Occipital lobe (tissue), 3 donors: ENCODE measurements at places on chromosomes 2 and 18. TPM values are rescaled to one million over a fixed set of nuclear protein-coding genes. Genes with fewer than 3 reads are reported as not detected.

- DNase-seq = no peak
These were observed 1.7 kb downstream of the EML4 start for GRCh38 chr2:42170619-42171395.

- no peak for DNase-seq
These were observed 51.0 kb upstream of the KCNG2 start for GRCh38 chr18:79746730-79747129.

GRCh38 chr18:74895686-74896085 lies 298.0 kb downstream of the ZNF407 start:
- no peak for DNase-seq

DNA sequence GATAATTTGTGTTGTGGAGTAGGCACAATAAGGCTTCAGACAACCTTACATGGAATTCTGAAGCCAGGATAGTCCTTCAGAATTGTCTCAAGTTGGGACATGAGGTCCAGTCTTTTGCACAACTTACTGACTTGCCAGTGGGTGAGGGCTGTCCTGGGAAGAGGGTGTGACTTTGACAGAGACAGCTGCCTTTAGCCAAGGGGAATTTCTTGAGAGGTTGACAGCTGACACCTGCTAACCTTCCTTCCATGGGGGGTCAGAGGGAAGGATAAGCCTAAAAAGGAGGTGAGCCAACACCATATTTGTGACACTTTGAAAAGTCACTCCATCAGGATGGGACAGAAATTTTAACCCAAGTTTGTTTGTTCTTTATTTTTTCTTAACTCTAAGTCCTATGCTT lies 907.8 kb upstream of the CRIM1 start:
- DNase-seq = no peak

GRCh38 chr2:61055557-61055956 lies 10.1 kb upstream of the SANBR start:
- DNase-seq = no peak

GRCh38 chr2:144848423-144848822 lies 328.5 kb upstream of the ZEB2 start:
- no peak for DNase-seq

The FSHR gene
- not detected for total RNA-seq

The ACKR3 gene
- 20.3 TPM for total RNA-seq

The WNT6 gene
- total RNA-seq = not detected
